ENCODE measurements at places on chromosomes 6 and 20. TPM values are rescaled to one million over a fixed set of nuclear protein-coding genes. Genes with fewer than 3 reads are reported as not detected.
A peak's percentile ranks its signal among the peaks of the same experiment; 100 is the strongest.

C20orf141 gene
- total RNA-seq: not detected

NRN1 gene
- 0.31 TPM for total RNA-seq

MUC22 gene
- total RNA-seq: not detected

SMLR1 gene
- not detected for total RNA-seq

NDUFAF4 gene
- 26.8 TPM for total RNA-seq

LY86 gene
- total RNA-seq: 0.73 TPM

OPRM1 gene
- not detected for total RNA-seq

FRS3 gene
- 6.9 TPM for total RNA-seq

OR2J1 gene
- total RNA-seq: not detected

GRCh38 chr6:130913120-130913519 is 85.9 kb downstream of the SMLR1 start:
- H3K36me3 ChIP-seq: peaks cover 6% of the 10 kb centered on the region
- peaks cover 5% of the 10 kb centered on the region for H3K4me1 ChIP-seq
- no peak overlapping the region for H3K4me3 ChIP-seq
- H3K27ac ChIP-seq: no peak overlapping the region
- DNase-seq: no peak
- H3K27me3 ChIP-seq: no peaks in the 10 kb centered on the region

DNA sequence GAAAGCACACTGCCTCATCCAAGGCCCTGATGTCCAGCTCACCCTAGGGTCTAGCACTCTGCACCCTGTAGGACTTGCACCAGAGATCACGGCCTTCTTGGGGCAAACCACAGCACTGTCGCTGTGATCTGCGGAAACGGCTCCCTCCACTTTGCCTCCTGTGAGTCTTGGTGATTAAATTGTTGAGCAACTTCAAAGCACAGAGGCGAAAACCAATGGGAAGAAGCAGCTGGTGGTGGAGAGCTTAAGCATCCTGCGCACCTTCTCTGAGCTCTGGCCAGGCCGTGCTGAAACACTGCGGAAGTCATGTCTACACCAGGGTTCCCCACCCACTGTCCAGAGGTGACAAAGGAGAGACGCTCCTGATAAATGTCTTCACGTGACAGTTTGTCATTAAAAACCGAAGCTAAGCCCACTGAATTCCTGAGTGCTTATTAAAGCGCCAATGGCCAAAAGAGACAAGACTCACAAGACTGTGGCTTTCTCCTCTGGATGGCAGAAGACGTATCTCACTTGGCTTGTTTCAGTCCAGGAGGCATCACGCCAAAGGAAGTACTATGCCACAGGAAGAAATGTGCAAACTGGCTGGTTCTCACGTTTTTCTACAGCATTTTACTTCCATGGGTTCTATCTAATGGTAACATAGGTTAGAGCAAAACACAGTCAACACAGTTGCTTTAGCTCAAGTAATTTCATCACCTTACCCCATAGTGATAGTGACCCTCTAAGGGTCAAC is 3.1 kb downstream of the RAMACL start:
- no peaks in the 10 kb centered on the region for H3K4me1 ChIP-seq
- H3K4me3 ChIP-seq: no peak overlapping the region
- DNase-seq: no peak
- H3K27me3 ChIP-seq: no peaks in the 10 kb centered on the region
- peaks cover 2% of the 10 kb centered on the region for H3K36me3 ChIP-seq

GRCh38 chr6:117432273-117432672 is 6.5 kb upstream of the ROS1 start:
- H3K4me3 ChIP-seq: no peak overlapping the region
- H3K4me1 ChIP-seq: peaks cover under 1% of the 10 kb centered on the region
- H3K36me3 ChIP-seq: peaks cover 11% of the 10 kb centered on the region

- H3K4me1 ChIP-seq: no peaks in the 10 kb centered on the region
- no peaks in the 10 kb centered on the region for H3K27me3 ChIP-seq
- no peak overlapping the region for H3K27ac ChIP-seq
- no peaks in the 10 kb centered on the region for H3K36me3 ChIP-seq
- H3K4me3 ChIP-seq: no peak overlapping the region
These were observed 229.2 kb downstream of the COL12A1 start for GRCh38 chr6:74976701-74977100.

GRCh38 chr6:111927321-111927720 is 54.1 kb upstream of the FYN start:
- DNase-seq: no peak
- no peaks in the 10 kb centered on the region for H3K4me1 ChIP-seq
- H3K27me3 ChIP-seq: no peaks in the 10 kb centered on the region
- no peaks in the 10 kb centered on the region for H3K36me3 ChIP-seq
- no peak overlapping the region for H3K4me3 ChIP-seq

DNA sequence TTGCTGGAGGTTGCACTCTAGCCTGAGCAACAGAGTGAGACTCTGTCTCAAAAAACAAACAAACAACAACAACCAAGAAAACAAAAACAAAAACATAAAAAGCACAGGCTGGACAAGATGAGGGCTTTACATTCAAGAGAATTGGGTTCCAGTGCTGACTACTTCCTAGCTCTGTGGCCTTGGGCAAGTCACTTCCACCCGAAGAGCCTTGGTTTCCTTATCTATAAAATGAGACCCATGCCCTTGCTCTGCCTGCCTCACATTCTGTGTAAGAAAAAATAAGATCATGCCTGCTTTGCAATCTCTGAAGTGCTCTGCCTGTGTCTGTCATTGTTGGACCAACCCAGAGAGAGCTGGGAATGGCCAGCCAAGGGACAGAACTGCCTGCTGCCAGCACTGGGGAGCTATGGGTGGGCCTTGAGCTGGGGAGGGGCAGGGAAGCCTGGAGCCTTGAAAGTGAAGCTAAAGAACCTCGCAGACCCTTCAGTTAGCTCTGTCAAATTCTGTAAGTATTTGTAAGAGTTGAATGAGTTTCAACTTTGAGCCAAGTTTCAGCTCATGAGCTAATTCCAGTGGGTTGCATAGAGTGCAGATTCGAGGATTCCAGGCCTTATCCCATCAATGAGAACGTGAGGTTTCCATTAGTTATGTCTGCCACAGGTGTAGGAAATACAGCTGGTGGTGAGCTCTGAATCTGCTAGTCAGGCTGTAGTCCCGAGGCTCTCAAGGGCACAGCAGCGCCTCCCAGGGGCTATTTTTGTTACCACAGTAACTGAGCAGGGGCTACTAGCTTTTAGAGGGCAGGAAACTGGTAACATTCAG is 93.2 kb downstream of the DLGAP4 start:
- H3K4me1 ChIP-seq: peaks cover 8% of the 10 kb centered on the region
- H3K27ac ChIP-seq: no peak overlapping the region
- peak; percentile 23 for DNase-seq
- H3K4me3 ChIP-seq: no peak overlapping the region
- H3K36me3 ChIP-seq: peaks cover 4% of the 10 kb centered on the region
- peaks cover 65% of the 10 kb centered on the region for H3K27me3 ChIP-seq

DNA sequence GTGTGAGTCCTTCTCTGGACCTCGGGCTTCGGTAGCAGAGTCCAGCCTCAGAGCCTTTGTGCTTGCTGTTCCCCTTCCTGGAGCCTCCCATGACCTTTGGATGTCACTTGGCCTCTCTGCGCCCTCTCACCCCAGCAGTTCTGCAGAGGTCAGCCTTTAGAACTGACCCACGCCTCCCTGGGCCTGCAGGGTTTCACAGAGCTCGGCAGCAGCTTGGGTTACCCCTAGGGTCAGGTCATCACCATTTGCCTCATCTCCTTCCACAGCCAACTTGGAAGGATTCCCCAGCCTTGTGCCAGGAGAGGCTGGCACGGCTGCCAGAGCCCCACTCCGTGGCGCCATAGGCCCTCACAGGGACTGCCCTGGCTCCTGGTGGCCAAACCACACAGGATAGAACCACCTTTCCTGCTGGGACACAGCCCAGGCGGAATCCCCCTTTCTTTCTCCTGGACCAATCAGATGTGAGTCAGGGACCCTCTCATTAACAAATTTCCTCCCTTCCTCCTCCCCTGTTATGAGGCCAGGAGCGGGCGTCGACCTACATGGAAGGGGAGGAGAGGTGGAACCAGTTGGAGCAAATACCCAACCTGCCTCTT is 13.9 kb upstream of the SIRPA start:
- no peak for DNase-seq
- no peak overlapping the region for H3K4me3 ChIP-seq
- H3K27ac ChIP-seq: no peak overlapping the region
- H3K4me1 ChIP-seq: peaks cover 12% of the 10 kb centered on the region
- H3K27me3 ChIP-seq: peaks cover 5% of the 10 kb centered on the region
- H3K36me3 ChIP-seq: no peaks in the 10 kb centered on the region

DNA sequence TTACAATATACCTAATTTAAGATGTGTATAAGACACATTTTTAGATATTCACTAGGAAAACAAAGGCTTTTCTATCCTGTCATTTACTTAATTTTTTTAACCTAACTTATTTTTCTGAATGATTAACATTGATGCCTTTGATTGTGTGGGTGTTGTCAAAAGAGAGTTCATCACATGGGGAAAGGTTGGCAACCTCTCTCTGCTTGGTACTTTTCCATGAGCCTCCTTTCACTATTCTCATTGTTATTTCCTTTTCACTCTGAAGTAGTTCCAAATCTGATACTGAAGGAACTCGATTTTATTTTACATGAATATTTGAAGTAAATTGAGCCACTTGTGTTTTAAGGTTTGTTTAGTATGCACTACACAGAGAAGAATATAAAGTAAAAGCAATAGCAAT is 35.9 kb downstream of the TPD52L1 start:
- H3K4me1 ChIP-seq: no peaks in the 10 kb centered on the region
- no peak overlapping the region for H3K4me3 ChIP-seq
- H3K27ac ChIP-seq: no peak overlapping the region

- H3K4me3 ChIP-seq: no peak overlapping the region
- no peak overlapping the region for H3K27ac ChIP-seq
- H3K27me3 ChIP-seq: peaks cover 5% of the 10 kb centered on the region
- H3K4me1 ChIP-seq: peaks cover 10% of the 10 kb centered on the region
- no peaks in the 10 kb centered on the region for H3K36me3 ChIP-seq
- DNase-seq: no peak
These were observed 67.7 kb downstream of the SLC16A10 start for GRCh38 chr6:111154981-111155380.

DNA sequence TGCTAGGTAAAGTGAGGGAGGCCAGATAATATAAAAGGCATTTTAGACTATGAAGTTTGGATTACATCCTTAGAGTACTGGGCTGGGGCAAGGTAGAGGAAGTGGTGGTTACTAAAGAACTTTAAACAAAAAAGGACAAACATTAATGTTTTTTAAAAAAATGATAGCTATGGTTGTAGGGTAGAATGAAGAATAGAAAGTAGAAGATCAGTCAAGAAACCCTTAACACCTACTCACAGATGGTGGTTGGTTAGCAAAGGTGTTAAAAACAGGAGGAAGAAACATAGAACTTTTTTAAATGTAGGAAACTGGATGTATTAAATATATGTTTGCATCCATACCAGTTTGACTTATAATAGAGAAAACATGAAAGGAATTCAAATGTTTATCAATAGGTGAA is 80.7 kb upstream of the ELOVL5 start:
- H3K4me3 ChIP-seq: no peak overlapping the region
- no peak for DNase-seq
- peaks cover 7% of the 10 kb centered on the region for H3K27me3 ChIP-seq
- no peaks in the 10 kb centered on the region for H3K36me3 ChIP-seq
- peaks cover 26% of the 10 kb centered on the region for H3K4me1 ChIP-seq

- H3K27ac ChIP-seq: peak overlapping the region; percentile 96
- H3K4me1 ChIP-seq: peaks cover 38% of the 10 kb centered on the region
- peak overlapping the region; percentile 60 for H3K4me3 ChIP-seq
These were observed 21.9 kb downstream of the TRERF1 start for GRCh38 chr6:42429836-42430235.

DNA sequence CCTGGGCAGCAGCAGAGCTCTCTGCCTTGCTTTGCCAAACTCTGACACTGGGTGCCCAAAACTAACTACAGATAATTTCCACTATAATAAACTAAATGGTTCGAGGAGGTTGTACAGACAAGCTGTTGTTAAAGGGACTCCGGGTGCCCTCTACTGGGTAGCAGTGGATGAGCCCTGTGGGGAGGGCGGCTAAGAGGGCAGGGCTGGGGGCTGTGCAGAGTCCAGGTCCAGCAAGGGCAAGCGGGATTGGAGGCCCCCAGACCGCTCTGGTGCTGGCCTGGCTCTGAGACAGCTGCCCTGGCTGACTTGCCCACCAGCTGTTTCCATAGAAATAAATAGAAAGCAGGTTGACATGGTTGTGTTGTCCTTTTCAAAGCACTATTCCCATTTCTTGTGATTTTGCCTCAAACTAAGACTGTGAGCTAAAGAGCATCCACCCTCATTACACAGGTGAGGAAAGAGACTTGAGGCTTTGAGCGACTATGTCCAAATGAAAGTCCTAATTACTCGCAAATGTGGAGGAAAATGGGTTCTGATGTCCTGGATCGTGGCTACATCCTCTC is 167.6 kb upstream of the CST7 start:
- H3K4me3 ChIP-seq: no peak overlapping the region
- H3K27me3 ChIP-seq: peaks cover 22% of the 10 kb centered on the region

DNA sequence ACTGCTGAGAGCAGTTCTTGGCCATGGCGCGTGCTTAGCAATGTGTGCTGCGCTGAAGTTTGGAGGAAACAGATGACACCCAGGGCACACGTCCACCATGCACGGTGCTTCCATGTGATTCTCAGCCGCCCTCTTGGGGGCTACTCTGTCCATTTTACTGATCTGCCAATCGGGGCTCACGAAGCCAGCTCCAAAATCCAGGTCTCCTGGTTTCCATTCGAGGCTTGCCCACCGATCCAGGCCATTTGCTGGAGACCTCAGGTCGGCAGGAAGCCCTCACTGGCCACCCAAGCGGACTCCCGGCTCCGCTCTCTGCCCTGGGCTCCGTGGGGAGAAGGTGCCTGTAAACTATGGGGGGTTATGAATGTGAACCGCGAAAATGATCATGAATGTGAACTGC is 11.7 kb upstream of the FRMD1 start:
- DNase-seq: no peak
- H3K4me3 ChIP-seq: no peak overlapping the region
- no peak overlapping the region for H3K27ac ChIP-seq
- no peaks in the 10 kb centered on the region for H3K36me3 ChIP-seq

- peak overlapping the region; percentile 39 for H3K27ac ChIP-seq
- no peaks in the 10 kb centered on the region for H3K27me3 ChIP-seq
- H3K36me3 ChIP-seq: no peaks in the 10 kb centered on the region
- DNase-seq: no peak
These were observed 6.7 kb downstream of the AFDN start for GRCh38 chr6:167833396-167833763.

DNA sequence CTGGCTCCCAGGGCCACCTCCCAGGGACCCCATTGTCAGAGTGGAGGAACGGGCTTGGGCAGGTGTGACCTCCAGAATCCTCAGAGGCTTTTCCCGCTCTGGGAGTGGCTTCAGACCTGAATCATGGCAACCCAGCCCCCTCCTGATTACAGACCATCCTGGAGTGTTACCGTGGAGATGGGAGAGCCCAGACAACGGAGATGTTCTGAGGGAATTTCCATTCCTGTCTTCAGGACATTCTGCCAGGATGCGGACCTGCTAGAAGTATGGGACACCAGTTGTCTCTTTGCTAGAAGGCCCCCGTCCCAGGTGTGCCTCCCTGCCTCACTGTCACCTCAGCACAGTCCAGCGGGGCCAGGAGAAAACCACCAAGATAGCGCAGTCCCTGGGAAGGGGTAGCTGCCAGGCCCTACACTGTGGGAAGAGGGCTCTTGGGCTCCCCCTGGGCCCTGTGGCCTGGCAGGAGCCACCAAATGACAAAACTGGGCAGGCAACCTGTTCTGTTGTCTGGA is 109.9 kb downstream of the PSMB1 start:
- no peak overlapping the region for H3K4me3 ChIP-seq
- H3K36me3 ChIP-seq: no peaks in the 10 kb centered on the region
- peaks cover 6% of the 10 kb centered on the region for H3K4me1 ChIP-seq
- no peak for DNase-seq

All from T-helper 17 cell (primary cell).